Glutamatergic neuron (in vitro differentiated cells): ENCODE measurements at places on chromosomes 4 and X. TPM values are rescaled to one million over a fixed set of nuclear protein-coding genes. Genes with fewer than 3 reads are reported as not detected.

Gene MAGEA8
- total RNA-seq = not detected

GRCh38 chrX:150880808-150881165 lies 17.7 kb downstream of the CD99L2 start:
- DNase-seq = no peak

DNA sequence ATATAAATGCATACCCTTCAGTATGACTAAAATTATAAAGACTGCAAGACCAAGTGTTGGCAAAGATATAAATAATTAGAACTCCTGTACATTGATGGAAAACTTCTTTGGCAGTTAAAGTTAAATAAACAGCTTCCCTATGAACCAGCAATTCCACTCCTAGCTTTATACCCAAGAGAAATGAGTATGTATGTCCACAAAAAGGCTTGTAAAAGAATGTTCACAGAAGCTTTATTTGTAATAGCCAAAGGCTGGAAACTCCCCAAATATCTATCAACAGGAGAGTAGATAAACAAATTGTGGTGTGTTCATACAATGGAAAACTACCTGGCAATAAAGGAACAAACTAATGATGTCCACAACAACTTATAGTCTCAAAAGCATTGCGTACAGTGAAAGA lies 184.8 kb downstream of the AMELX start:
- DNase-seq = no peak

GRCh38 chr4:18675586-18676525 lies 654.3 kb upstream of the LCORL start:
- no peak for DNase-seq

GRCh38 chrX:68822641-68823410 lies 6.0 kb upstream of the EFNB1 start:
- peak; percentile 27 for DNase-seq

GRCh38 chr4:161581262-161582230 lies 582.3 kb downstream of the FSTL5 start:
- DNase-seq = no peak

- DNase-seq = no peak
Measured at GRCh38 chr4:5616331-5616950, 91.9 kb downstream of the EVC2 start.

Gene PAGE4
- total RNA-seq = not detected

- no peak for DNase-seq
Measured at GRCh38 chr4:118905566-118905965, 16.9 kb downstream of the SYNPO2 start.
